ENCODE measurements at places on chromosomes 2 and 18.
A peak's percentile ranks its signal among the peaks of the same experiment; 100 is the strongest.

GRCh38 chr2:74602586-74603281 is 45.4 kb downstream of the M1AP start:
- no peak overlapping the region for H3K27ac ChIP-seq
- no peaks in the 10 kb centered on the region for H3K27me3 ChIP-seq
- no peak for DNase-seq

DNA sequence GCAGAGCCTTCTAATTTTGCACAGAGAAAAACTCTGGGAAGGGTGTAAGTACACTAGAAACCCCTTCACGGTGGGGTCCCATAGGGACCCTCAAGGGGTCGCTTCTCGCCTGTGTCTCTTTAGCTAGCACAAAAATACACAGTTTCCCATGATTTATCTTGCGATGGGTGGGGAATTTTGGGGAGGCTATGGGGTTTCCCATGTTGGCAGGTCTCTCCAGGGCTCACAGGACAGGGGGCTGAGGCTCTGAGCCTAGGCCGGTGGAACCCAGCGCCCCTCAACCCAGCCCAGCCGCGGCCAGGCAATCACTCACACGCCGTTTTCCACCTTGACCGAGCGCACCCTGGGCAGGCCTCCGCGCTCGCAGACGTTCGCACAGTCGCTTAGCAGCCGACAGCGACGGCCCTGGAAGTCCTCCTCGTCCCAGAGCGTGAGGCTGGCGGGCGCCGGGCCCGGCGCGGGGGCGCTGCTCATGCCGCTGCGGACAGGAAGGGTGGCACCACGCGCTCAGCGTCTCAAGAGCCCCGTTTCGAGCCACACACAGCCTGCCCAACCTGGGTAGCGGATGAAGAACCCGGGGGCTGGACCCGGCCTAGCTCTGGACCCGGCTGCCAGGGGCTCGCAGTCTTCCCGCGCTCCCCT is 398 bp downstream of the CRYBA2 start:
- peaks cover 16% of the 10 kb centered on the region for H3K4me1 ChIP-seq
- no peaks in the 10 kb centered on the region for H3K36me3 ChIP-seq
- peaks cover 68% of the 10 kb centered on the region for H3K27me3 ChIP-seq
- DNase-seq = peak; percentile 28
- no peak overlapping the region for H3K4me3 ChIP-seq

- peak; percentile 77 for DNase-seq
- H3K36me3 ChIP-seq = no peaks in the 10 kb centered on the region
- no peaks in the 10 kb centered on the region for H3K4me1 ChIP-seq
Measured at GRCh38 chr2:138235041-138235440, 266.5 kb upstream of the SPOPL start.

DNA sequence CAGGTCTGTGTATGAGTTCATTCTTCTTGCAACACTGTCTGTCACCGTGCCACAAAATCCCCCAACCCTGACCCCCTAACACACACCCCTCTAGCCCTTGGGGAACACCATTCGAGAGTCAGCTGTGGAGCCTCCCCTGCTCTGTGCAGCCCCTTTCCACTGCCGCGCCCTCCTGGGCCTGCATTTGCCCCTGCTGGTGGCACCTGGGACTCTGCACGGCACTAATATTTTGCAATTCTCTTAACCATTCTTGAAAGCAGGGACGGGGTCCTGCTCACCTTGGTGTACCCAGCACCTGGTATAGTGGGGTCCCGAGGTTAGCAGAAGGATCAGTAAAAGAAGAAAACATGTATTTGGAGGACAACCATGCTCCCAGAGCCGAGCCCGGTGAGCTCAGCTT is 124.0 kb downstream of the HDAC4 start:
- DNase-seq = no peak
- H3K36me3 ChIP-seq = no peaks in the 10 kb centered on the region
- H3K4me1 ChIP-seq = no peaks in the 10 kb centered on the region
- no peaks in the 10 kb centered on the region for H3K27me3 ChIP-seq
- H3K27ac ChIP-seq = no peak overlapping the region

DNA sequence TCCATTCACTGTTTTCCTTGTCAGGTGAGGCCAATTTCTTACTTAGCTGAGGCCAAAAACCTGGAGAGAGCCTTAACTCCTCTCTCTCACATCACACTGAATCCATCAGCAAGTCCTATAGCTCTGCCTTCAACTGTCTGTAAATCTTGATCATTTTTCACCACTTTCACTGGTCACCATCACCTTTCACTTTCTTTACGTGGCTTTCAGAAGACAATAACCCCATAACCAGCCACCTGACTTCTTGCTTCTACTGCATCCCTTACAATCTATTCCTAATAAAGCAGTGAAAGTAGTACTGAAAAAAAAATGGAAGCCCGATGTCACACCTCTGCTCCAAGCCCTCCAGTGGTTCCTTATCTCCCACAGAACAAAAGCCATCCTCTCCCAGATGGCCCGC is 7.7 kb downstream of the LOXL3 start:
- H3K4me1 ChIP-seq = no peaks in the 10 kb centered on the region
- DNase-seq = peak; percentile 29
- no peak overlapping the region for H3K4me3 ChIP-seq
- H3K27me3 ChIP-seq = peaks cover 25% of the 10 kb centered on the region
- no peaks in the 10 kb centered on the region for H3K36me3 ChIP-seq

DNA sequence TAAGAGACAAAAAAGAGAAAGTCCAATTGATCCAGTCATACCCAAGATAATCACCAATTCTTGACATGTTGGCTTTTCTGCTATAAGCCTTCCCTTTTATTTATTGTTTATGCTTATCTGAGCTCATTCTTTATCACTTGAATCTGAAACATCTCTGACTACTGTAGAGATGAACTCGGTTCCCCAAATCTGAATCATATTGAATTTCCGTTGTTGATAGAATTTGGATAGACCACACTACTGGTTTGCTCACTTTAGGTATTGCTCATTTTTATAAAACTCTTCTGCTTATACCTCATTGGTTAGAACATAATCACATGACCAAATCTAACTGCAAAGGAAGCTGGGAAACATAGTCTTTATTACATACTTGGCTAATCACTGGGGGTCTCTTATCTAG is 236.9 kb downstream of the TRIB2 start:
- DNase-seq = no peak
- H3K27me3 ChIP-seq = no peaks in the 10 kb centered on the region
- no peaks in the 10 kb centered on the region for H3K36me3 ChIP-seq
- no peaks in the 10 kb centered on the region for H3K4me1 ChIP-seq
- H3K27ac ChIP-seq = no peak overlapping the region

- H3K4me1 ChIP-seq = no peaks in the 10 kb centered on the region
- peaks cover 6% of the 10 kb centered on the region for H3K36me3 ChIP-seq
- H3K27ac ChIP-seq = no peak overlapping the region
- H3K27me3 ChIP-seq = no peaks in the 10 kb centered on the region
Measured at GRCh38 chr18:9126337-9126736, 10.2 kb upstream of the ANKRD12 start.

- no peak overlapping the region for H3K27ac ChIP-seq
- no peak for DNase-seq
- H3K4me3 ChIP-seq = no peak overlapping the region
- no peaks in the 10 kb centered on the region for H3K4me1 ChIP-seq
- no peaks in the 10 kb centered on the region for H3K27me3 ChIP-seq
Measured at GRCh38 chr2:25654801-25655200, 18.6 kb downstream of the DTNB start.

GRCh38 chr2:144835634-144836350 is 315.9 kb upstream of the ZEB2 start:
- no peaks in the 10 kb centered on the region for H3K27me3 ChIP-seq
- H3K4me1 ChIP-seq = no peaks in the 10 kb centered on the region
- H3K36me3 ChIP-seq = no peaks in the 10 kb centered on the region
- H3K27ac ChIP-seq = no peak overlapping the region

GRCh38 chr2:42096869-42097591 is 49.2 kb downstream of the PKDCC start:
- no peaks in the 10 kb centered on the region for H3K36me3 ChIP-seq
- no peaks in the 10 kb centered on the region for H3K27me3 ChIP-seq
- DNase-seq = no peak

GRCh38 chr2:32363597-32363996 is 6.8 kb downstream of the BIRC6 start:
- no peak overlapping the region for H3K4me3 ChIP-seq
- H3K36me3 ChIP-seq = no peaks in the 10 kb centered on the region
- DNase-seq = no peak
- no peak overlapping the region for H3K27ac ChIP-seq
- H3K27me3 ChIP-seq = no peaks in the 10 kb centered on the region
- no peaks in the 10 kb centered on the region for H3K4me1 ChIP-seq

DNA sequence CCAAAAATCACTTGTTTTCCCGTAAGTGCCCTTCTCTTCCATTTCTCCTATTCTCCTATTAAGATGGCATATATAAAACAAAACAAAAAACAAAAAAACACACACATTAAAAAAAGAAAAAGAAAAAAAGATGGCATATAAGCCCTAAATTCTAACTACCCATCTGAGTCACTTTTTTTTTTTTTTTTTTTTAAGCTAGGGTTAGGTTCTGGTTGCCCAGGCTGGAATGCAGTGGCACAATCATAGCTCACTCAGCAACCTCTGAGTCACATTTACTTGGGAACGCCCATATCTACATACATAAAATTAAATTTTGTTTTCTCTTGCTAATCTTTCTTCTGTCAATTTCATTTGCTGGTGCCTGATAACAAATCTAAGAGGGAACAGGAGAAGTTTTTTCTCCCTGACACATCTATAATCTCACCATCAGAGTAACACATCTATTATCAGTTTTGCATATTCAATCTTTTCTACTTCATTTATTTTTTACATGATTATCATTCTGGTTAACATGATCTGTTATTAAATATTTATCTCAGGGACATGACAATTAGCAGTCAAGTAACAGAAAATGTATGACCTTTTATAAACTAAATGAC is 52.1 kb downstream of the EEF1B2 start:
- DNase-seq = peak; percentile 39
- peaks cover 5% of the 10 kb centered on the region for H3K4me1 ChIP-seq
- H3K4me3 ChIP-seq = no peak overlapping the region
- H3K27ac ChIP-seq = no peak overlapping the region
- no peaks in the 10 kb centered on the region for H3K36me3 ChIP-seq

DNA sequence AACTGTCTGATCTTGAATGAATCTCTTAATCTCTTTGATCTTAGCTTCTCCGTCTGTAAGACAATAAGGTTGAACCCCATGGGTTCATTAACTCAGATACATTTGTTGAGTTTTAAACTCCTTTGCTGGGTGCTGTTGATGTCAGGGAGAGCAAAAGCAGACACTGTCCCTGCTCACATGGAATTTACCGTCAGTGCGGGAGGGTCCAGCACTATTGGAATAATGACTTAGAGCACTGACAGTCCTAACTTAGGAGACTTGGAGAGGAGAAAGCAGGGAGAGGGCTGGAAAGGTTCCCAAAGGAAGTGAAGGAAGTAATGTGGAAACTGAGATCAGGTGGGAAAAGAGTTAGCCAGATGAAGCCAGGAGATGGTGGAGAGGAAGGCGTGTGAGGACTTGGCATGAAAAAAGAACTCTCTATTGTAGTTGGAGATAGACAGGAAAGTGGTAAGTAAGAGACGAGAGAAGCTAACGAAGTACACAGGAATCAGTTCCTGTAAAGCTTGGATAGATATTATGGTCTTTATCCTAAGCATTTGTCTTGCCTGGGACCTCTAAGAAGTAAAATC is 141.4 kb upstream of the SERTAD2 start:
- H3K4me3 ChIP-seq = no peak overlapping the region
- no peaks in the 10 kb centered on the region for H3K27me3 ChIP-seq
- H3K27ac ChIP-seq = no peak overlapping the region
- H3K36me3 ChIP-seq = no peaks in the 10 kb centered on the region

GRCh38 chr2:120547662-120548061 is 188.0 kb upstream of the GLI2 start:
- no peak overlapping the region for H3K4me3 ChIP-seq
- no peak for DNase-seq
- no peaks in the 10 kb centered on the region for H3K27me3 ChIP-seq
- no peaks in the 10 kb centered on the region for H3K4me1 ChIP-seq

- H3K4me1 ChIP-seq = peaks cover 8% of the 10 kb centered on the region
- H3K27ac ChIP-seq = peak overlapping the region; percentile 63
- no peaks in the 10 kb centered on the region for H3K27me3 ChIP-seq
- H3K4me3 ChIP-seq = no peak overlapping the region
Measured at GRCh38 chr18:48997985-48998831, 47.4 kb upstream of the SMAD7 start.

GRCh38 chr2:175463589-175464310 is 282.2 kb upstream of the ATP5MC3 start:
- no peaks in the 10 kb centered on the region for H3K36me3 ChIP-seq
- peak; percentile 45 for DNase-seq

DNA sequence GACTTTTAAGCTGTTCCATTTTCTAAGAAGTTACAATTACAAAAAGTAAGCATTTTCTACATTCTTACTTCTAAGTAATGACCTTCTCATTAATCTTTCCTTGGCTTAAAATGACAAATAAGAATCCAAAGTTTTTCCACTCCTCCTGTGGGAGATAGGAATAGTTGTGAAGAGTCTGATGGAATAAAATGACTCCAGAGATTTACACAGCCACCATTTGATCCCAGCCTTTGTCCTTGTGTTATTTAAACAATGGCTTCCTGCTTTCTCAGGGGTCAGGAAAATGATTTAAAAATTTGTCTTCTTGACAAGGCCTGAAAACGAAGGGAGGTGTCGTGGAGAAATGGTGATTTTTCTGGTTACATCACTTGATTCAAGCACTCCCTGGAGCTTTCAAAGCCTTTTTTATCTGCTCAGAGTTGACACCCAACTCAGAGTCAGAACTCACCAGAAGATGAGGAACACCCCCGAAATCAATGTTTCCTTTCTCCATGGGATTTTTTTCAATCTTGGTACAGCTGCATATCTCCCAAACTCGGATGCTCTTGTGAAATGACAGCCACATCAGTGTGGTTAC is 106.5 kb downstream of the GALNT3 start:
- no peak overlapping the region for H3K27ac ChIP-seq
- no peak for DNase-seq
- H3K4me1 ChIP-seq = no peaks in the 10 kb centered on the region
- H3K36me3 ChIP-seq = no peaks in the 10 kb centered on the region
- no peaks in the 10 kb centered on the region for H3K27me3 ChIP-seq

DNA sequence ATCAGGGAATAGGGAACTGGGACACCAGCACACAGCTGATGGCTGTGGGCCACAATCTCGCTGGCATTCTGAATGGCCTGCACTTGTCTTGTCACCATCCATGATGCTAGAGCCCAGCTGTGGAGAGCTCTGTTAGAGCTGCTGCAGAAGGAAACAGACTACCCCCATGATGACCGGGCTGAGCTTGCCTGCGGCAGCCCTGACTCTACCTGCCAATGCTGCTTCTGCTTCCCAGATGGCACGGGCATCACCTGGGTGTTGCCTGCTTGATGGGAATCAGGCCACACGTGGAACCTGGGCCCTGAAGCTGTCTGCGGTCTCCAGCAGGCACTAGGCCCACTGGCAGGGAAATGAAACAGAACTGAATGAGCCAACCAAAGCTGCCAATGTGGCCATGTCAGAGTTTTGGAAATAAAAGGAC is 11.2 kb upstream of the DAW1 start:
- H3K4me1 ChIP-seq = peaks cover 2% of the 10 kb centered on the region
- H3K36me3 ChIP-seq = no peaks in the 10 kb centered on the region
- DNase-seq = no peak
- H3K4me3 ChIP-seq = no peak overlapping the region

DNA sequence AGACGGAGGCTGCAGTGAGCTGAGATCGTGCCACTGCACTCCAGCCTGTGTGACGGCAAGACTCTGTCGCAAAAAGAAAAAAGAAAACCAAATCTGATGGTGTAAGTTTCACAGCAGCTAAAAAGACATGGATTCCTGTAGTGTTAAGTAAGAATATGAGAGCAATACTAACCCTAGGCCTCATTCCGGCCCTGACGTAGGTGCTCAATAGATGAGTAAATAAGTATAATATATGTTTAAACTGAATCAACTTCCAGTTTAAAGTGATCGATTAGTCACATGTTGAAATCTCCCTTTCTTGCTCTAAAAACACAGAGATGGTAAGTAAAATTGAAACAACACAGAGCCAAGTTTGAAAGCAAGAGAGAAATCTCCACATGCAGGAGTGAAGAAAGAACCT is 8.0 kb downstream of the ME2 start:
- no peak for DNase-seq
- no peak overlapping the region for H3K4me3 ChIP-seq
- H3K27me3 ChIP-seq = no peaks in the 10 kb centered on the region

Measured in mesendoderm (in vitro differentiated cells).